CD4-positive, alpha-beta T cell treated with Interleukin-2 at 100 ng/mL for 4 hours (primary cell): ENCODE measurements at places on chromosomes 16 and 17.
A peak's percentile ranks its signal among the peaks of the same experiment; 100 is the strongest.

GRCh38 chr16:4537376-4538343 is 913 bp downstream of the CDIP1 start:
- DNase-seq: peak; percentile 5

DNA sequence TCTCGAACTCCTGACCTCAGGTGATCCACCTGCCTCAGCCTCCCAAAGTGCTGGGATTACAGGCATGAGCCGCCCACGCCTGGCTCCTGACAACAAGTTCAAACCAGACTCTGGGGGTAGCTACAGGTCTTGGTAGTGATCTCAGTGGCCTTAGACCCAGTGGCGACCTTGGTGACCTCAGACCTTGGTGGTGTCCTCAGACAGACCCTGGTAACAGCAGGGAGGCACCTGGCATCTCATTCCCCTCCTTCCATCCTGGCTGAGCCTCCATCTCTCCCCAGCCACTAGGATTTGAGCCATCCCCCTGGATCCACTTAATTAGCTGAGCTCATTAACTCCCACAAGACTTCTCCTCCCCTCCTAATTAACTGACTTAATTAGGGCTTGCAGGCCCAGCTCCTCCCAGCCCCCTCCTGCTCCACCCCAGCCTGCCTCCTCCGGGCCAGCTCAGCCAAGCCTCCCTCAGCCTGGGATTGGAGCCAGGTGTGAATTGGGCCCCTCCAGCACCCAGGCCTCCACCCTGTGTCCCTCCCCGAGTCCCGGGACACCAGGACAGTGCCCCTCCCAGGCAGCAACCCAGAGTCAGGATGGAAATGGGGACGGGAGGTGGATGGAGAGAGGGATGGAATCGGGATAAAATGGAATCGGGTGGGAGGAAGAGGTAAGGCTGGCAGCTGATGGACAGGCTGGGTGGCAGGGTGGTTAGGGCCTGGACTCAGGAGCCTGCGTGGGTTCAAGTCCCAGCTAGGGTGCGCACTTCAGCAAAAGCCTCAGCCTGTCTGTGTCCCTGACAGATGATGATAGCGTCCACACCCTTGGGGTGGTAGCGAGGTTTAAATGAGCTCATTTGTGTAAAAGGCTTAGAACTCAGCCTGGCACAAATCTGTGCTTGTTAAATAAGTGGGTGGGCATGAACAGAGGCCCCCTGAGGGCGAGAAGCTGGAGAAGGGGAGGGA is 11.2 kb upstream of the SBK1 start:
- DNase-seq: no peak

DNA sequence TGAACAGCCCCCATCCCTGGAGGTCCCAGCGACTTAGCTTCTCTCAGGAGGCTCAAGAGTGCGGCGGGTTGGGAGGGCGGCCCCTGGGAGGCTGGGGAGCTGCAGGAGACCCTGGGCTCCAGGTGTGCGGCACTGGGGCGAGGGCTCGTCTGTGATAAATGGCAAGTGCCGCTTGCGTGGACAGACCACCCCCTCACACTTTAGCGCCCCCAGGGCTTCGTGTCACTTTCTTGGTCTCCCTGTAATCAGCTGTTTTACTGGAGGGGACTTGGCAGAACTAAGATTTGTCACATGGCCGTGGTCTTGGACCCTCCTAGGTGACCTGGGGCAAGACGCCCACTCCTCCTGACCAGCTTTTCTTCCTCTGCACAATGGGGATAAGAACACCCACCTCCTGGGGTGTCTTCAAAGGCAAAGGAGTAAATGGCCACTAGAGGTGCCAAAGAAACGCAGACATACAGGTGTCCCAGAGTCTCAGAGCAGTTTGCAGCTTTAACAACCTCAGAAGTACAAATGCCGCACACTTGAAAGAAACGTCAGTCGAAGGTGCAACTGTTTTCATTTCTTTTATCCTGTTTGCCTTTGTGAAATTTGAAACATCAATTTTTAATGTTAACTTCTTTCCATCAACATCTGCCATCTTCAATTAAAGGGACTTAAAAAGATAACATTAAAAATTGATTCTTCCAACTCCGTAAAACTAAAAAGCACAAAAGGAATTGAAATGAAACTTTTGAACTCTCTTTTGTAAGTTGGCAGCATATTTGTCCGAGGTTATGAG is 946 bp downstream of the OSGIN1 start:
- DNase-seq: no peak

GRCh38 chr16:48064971-48065370 is 90.8 kb downstream of the ABCC12 start:
- no peak for DNase-seq

GRCh38 chr17:77641718-77642117 is 316.8 kb upstream of the TNRC6C start:
- DNase-seq: no peak

DNA sequence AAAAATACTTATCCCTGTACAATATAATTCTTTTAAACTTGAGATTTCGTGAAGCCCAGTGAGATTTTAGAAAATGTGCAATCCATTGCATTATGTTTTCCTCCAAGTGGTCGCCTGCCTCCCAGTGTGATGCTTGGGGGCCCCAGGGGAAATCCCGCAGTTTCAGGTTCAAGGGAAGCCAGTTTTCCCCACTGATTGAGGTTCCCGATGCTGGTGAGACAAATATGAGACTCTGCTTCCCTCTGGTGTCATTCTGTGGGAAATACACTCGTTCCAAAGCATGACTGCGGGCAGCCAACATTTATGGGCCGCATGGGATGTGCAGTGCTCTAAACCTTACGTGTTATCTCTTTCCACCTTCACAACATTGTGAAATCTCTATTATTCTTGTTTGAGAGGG is 200.8 kb downstream of the PRKCB start:
- DNase-seq: peak; percentile 52

- peak; percentile 79 for DNase-seq
Observed at GRCh38 chr17:51427856-51428255, 167.5 kb downstream of the UTP18 start.

GRCh38 chr17:77476006-77476405 is 335.2 kb downstream of the SEC14L1 start:
- DNase-seq: no peak

DNA sequence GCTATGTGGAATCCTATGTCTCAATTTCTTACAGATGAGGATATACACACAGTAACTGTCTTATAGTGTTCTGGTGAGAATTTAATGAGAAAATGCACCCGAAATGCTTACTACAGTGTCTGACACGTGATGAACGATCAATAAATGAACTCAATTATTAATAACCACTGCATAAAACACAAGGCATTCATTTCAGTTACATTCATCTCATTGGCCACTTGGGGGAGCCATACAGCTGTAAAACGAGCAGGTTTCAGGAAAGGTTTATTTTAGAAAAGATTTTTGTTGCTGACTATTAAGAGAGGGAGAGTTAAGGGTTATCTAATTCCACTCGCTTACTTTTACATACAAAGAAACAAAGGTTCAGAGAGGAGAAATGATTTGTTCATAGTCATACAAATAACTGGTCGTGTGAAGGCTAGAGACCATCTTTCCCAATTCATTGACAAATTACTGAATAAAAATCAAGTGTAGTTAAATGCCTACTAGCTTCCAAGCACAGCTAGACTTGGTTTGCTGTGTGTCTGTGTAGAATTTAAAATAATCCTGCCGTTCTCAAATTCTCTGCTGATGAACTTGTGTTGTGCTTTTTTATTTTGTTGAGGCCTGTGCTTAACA is 160.1 kb downstream of the MAP2K4 start:
- DNase-seq: peak; percentile 23

GRCh38 chr17:17549732-17550366 is 41.7 kb downstream of the PEMT start:
- DNase-seq: no peak

DNA sequence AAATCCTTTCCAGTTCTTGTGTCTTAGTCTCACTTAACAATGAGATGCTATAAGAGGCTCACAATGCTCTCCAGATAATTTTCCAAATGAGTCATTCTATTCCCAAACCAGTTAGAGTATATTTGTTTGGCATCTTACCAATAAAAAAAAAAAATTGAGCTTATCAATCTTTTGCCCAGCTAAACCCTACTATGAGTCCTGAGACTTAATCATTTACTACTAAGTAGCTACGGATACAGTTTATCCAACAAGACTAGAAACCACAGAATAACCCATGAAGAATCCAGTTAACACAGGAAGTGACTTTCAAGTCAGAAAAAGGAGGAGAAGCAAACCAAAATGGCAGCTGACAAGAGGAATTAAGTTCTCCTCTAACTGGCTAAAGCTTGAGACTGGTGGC is 330.3 kb upstream of the XYLT1 start:
- no peak for DNase-seq

DNA sequence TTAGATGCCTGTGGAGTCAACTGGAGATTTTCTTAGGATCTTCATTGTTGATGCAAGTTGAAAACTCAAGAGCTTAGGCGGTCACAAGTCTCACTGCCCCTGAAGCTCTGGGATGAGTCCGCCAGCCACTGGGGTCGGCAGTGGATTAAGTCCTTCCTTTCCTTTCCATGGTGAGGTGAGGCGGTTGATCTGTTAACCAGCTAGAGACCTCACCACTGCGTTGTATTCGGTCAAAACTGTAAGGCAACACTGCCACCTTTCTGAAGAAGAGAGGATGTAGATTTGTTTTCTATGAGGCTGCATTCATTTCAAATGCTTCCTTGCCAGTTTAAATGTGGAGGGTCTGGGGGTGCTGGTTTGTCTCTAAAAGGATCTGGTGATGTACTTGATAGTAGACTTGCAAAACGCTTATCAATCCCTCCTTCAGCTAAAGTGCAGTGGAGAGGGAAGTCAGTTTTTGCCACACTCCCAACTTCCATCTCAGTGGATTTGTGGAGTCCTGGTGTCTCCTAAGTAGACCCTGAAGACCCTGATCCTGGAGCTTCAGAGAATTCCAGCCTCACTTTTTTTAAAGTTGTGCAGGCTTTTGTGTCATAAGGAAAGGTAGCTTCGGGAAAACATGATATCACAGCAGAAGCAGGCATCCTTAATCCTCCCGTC is 1.7 kb downstream of the MYOCD start:
- DNase-seq: no peak

DNA sequence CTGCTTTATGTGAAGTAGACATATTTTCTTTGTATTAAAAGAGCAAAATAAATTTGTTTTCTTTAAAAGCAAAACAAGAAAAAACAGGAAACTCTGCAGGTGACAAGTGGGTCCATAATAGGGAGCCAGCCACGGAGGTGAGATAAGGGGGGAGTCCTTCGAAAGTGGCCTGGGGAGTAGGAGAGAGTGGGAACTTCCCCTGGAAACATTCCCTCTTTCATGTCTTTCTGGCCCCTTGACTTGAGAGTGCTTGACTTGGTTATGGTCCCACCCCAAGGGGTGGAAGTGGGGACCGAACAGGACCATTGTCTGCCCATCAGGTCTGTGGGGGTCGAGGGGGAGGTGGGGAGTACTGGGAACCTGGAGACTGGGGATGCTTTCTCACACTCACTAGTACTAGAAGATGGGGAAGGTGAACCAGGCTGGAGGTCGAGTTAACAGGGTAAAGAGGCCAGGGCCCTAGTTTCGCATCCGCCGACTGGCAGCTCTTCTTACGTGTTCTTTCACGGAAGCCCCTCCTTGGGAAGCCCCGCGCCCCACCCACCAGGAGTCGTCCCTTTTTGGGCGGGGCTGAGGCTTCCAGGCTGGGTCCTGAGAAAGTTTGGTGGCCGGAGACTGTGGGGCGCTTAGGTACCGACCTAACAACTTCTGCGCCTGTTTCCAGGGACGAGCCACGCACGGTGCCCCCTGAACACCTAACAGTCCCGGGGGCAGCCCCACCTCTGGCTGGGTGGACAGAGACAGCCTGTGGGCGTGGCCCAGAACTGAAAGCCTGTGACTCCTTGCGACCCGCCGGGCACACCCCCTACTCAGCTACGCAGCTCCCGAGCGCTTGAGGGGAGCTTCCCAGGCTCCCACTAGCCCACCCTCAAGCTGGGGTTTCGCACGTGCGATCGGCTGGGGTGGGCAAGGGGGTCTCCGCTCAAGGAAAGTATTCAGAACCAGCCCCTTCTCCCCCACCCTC is 790 bp downstream of the TRADD start:
- peak; percentile 91 for DNase-seq

DNA sequence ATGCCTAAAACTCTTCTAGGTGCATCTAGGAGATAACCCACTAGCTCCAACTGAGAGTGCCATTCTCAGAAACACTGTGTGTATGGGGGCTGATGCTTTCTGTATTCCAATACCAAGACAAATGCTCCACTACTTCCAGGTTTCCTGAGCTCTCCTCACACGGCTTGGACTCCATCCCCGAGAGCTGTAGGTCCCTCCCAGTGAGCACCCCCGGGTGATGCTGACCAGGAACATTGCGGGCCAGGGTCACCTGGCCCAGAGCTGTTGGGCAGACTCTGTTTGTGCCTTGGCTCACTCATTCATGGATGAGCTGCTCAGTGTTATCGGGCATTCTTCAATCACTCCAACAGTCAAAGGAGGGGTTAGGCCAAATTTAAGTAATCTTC is 7.0 kb downstream of the CUEDC1 start:
- DNase-seq: no peak

DNA sequence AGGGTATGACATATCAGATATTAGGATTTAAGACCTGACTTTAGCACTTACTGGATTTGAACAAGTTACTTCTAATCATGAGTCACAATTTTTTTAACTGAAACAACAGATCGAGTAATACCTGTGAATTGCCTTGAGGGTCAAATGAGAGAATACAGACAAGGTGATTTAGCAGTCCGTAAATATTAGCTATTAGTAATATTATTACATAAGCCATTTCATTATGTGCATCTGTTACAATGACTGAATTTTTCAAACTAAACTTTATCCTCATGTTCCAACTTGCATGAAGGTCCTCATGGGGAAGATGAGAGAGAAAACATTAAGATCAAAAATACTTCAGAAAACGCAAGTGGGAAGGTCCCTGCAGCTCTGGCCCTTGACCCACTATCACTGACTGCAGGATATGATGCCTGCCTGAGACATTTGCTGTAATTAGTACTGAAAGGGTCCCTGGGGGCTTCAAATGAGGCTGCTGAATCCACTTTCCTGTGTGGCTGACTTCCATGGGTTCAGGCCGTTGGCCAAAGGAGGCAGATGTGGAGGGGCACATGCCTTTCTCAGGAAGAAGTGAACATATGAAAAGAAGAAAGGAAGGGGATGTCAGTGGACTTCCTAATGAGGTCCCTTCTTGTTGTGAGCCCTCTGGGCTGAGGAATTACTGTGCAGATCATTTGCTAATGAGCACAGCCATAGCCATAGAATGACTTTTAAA is 441.7 kb downstream of the CDH11 start:
- no peak for DNase-seq

- DNase-seq: no peak
Observed at GRCh38 chr17:14522795-14523387, 222.0 kb downstream of the HS3ST3B1 start.

GRCh38 chr17:67054608-67055007 is 10.3 kb downstream of the CACNG1 start:
- DNase-seq: no peak

- no peak for DNase-seq
Observed at GRCh38 chr16:70151941-70152509, 21.6 kb upstream of the CLEC18C start.

- peak; percentile 100 for DNase-seq
Observed at GRCh38 chr17:18038861-18039534, at the start of the genes ATPAF2 and GID4. ATPAF2 (minus strand) TSS chr17:18039168; CDS start chr17:18039013, 155 bp downstream. GID4 (plus strand) TSS chr17:18039408; CDS start chr17:18039465, 57 bp downstream.

DNA sequence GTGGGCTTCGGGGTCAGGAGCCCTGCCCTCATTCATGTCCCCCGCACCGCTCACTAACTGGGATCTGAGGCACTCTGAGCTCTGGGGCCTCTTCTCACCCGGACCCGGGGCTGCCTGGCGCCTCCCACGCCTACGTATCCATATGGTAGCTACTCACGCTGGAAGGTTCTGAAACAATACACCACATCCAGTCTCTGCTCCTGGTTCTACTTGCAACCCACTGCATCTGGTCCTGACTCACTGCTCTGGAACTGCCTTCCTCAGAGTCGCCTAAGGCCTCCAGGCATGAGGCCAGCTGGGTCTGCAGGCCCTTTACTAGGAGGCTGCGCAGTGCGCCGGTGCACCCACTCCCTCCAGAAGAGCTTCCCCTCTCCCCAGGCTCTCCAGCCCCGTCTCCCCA is 18.1 kb downstream of the USP36 start:
- DNase-seq: no peak
